Gastroesophageal sphincter (tissue), 4 donors: ENCODE measurements at places on chromosomes 7 and 10.
A peak's percentile ranks its signal among the peaks of the same experiment; 100 is the strongest.

DNA sequence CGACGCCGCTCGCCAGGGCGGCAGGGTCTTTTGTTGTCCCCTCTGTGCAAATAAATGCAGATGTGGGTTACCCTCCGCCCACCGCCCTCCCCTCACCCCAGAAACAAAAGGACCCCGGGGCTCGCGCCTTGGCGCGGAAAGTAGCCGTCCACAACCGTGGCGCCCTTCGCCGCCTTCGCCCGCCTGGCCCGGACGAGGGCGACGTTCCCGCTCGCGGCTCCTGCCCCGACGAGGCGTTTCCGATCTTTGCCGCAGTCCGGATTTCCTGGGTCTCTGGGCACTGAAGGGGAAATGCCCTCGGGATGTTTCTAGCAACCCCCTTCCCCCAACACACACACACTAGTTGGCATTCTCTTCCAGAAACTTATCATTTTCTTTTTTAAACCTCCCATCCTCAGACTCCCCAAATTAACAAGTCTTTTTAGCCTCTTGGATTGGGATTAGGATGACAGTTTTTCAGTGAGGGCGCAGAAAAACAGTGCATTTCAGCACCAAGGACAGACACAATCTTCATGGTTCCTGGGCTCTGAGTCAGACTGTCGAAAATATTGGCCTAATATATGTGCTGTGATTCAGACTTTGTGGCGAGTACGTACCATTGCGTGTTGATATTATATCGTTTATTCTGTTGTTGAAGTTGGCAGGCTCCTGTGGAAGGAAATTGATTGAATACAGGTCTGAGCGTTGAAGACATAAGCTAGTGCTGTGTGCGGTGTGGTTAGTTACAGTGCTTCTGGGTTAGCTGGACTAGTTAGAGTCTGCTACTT is 771 bp downstream of the PHYHIPL start:
- ATAC-seq = no peak

- no peak for ATAC-seq
Measured at GRCh38 chr7:139246905-139247304, 15.9 kb downstream of the UBN2 start.

DNA sequence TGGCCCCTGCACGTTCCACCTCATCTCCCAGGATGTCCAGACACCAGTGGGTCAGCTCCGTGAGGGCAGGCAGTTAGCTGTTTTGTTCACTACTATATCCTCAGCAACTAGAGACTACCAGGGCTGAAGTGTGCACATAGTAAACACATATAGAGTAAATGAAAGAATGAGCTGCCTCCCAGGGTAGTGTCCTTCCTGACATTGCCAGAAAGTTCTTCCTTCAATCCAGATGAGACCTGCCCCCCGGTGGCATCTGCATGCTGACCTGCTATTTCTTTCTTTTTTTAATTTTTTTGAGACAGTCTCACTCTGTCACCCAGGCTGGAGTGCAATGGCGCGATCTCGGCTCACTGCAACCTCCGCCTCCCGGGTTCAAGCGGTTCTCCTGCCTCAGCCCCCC is 14.0 kb upstream of the ARPC1A start:
- ATAC-seq = no peak

GRCh38 chr7:135755351-135755753 is 6.7 kb upstream of the FAM180A start:
- peak; percentile 17 for ATAC-seq
